ENCODE measurements at places on chromosomes 1 and 21.
A peak's percentile ranks its signal among the peaks of the same experiment; 100 is the strongest.

- no peak for DNase-seq
Measured at GRCh38 chr1:168686666-168687065, 42.3 kb downstream of the DPT start.

DNA sequence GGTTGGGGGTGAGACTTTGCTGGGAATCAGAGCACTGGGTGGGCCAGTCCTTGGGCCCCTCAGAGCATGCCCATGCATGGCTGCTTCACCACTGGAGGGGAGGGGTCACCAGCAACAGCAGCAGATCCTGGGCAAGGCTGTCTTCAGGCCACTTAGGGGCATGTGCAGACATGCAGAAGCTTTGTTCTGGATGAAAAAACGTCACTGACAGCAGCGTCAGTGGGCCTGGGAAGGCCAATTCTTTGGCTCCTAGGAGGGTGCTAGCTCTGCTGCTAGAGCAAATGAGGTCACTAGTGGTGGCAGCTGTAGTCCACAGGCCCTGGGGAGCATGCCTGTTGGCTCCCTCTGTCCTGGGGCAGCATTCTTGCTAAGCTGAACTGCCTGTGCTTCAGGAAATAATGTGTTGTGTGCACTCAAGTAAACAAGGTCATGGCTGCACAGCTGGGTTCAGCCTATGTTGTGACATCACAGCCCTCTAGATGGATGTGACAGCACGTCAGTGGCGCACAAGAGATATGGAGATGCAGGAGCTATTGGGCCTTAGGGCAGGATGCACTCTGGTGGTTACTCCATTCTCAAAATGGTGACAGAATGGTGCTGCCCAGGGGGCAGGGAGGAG, 27.0 kb downstream of the ZC3H11B start:
- DNase-seq, result no peak

- no peak for DNase-seq
Measured at GRCh38 chr21:36696390-36697059, 2.4 kb upstream of the SIM2 start.

DNA sequence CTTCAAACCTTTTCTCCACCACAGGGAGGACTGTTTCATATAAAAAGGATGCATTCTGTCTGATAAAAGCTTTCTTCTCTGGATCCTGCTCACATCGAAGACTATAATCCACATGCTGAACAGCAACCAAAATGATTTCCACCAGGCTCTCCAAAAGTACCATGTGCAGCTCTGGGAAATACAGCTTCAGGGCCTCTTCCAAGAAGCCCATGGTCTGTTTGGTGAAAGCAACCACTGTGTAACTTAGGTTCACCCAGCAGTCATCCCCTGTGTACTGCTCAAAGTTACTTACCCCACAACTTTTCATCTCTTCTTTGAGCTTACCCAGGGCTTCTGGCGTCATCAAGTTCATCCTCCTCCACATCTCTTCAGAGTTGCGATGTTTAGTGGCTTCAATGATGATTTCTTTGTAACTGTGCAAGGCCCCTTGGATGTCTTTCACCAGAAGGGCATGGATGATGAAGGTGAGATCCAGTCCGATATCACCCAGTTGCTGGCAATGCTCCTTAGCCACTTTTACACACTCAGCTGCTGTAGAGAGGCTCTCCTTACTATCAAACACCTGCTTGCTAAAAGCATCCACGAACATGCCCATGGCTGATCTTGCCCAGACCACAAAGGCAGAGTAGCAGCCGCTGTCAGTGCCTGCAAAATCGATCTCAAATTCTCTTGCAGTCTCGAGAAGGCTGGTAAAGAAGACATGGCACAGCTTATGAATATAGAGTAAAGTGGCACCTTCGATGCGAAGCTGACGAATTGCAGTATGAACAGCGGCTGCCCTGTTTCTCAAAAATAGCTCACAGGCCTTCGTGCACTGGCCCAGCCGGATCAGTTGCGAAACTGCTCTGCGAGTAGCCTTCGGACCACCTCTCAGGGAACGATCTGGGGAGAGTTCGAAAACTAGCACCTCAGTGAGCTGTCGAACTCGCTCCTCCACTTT, 1.7 kb downstream of the EXOC8 start:
- DNase-seq, result no peak

GRCh38 chr1:39387452-39387851, 104.0 kb upstream of the BMP8A start:
- no peak for DNase-seq

DNA sequence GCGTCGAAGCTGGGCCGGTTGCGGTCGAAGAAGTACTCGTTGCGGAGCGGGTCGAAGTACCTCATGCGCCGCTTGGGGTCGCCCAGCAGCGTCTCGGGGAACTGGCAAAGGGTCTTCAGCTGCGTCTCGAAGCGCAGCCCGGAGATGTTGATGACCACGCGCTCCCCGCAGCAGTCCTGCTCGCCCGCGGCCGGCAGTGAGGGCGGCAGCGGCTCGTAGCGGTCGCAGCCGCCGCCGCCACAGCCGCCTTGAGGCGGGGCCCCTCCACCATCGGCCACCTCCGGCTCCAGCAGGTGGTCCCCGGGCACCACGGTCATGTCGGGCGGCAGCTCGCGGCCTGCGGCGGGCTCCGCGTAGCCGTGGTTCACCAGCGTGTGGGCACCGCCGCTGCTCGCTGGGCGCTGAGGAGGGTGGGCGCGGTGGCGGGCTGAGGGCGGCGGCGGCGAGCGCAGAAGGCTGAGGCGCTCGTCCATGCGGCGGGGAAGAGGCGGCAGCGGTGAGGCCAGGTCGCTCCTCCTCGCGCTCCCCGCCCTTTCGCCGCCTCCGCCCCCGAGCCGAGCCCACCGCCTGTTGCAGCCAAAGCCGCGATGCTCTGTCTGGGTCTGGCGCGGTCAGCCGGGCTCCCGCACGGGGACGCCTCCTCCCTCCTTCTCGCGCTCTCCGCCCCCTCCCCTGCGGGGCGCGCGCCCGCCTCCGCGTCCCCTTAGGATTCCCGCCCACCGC, at the start of gene KCNA3:
KCNA3 (minus strand) TSS at position 604 of the 723 bp plus-strand sequence; CDS start at position 473, 131 bp downstream.
- DNase-seq, result peak; percentile 42

DNA sequence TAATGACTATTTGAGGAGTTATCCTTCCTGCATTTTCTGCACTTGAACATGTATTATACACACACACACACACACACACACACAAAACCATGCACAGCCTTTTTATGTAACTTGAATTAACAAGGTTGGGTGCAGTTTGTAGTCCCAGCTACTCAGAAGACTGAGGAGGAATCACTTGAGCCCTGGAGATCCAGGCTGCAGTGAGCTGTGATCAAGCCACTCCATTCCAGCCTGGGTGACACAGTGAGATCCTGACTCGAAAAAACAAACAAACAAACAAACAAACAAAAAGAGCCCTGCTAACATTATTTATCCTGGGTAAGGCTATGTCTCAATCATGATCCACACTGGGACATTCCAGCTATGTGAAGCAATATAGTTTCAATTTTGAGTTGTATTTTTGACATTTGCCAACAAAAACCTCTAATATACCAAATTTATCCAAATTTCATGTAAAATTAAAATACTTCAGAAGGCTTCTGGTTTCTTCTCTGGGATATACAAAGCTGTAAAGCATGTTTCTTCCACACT, 156.8 kb downstream of the NTPCR start:
- DNase-seq, result no peak
